Astrocyte of the hippocampus (primary cell): ENCODE measurements at places on chromosomes 4 and X.
A peak's percentile ranks its signal among the peaks of the same experiment; 100 is the strongest.

DNA sequence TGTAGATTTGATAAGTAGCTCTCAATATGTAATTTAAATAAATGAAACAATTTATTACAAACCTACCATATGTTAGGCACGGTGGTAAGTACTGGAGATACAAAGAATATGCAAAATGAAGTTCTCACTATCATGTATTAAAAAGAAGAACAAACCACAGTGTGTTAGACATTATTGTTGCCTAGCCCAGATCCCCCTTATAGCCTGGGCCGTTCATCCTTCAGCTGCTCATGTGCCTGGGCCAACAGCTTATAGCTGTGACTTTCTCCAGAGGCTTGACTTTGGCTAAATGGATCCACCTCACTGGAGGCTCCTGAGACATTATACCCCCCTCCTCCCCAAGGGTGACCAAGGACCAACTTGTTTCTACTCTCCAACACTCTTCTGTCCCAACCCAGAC is 29.8 kb upstream of the CCNG2 start:
- DNase-seq = no peak

- no peak for DNase-seq
Observed at GRCh38 chrX:73647632-73648322, 84.8 kb downstream of the CHIC1 start.

DNA sequence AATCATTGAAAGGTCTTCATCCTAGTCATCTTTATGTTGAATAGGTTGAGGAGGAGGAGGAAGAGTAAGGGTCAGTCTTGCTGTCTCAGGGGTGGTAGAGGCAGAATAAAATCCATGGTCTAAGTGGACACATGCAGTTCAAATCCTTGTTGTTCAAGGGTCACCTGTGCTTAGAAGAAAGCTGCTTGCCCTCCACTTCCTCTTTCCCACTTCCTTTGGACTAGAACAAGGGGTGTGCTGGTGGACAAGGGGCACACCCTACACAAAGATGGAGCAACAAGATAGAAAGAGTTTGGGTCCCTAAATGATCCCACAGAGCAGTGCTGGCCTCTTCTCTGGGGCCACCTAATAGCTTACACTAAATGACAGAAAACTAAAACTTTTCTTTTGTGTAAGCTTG is 47.9 kb downstream of the HSD17B13 start:
- DNase-seq = no peak

DNA sequence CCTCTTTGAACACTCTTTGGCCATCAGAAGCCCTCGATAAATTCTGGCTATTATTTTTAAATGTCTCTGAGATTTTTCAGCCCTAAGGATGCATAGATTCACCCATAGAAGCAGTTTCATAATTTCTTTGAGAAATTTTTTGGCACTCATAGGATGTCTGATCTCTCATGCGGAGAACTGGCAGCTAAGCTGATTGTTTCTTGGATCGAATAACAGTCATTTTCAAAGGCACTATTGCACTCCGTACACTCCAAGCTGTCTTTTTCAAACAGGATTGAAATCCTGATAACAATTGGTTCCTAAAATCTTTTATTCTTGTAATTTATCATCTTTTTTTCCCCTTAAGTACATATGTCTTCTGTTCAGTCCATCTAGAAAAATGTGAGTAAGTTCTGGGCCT is 411.9 kb downstream of the SPOCK3 start:
- no peak for DNase-seq

DNA sequence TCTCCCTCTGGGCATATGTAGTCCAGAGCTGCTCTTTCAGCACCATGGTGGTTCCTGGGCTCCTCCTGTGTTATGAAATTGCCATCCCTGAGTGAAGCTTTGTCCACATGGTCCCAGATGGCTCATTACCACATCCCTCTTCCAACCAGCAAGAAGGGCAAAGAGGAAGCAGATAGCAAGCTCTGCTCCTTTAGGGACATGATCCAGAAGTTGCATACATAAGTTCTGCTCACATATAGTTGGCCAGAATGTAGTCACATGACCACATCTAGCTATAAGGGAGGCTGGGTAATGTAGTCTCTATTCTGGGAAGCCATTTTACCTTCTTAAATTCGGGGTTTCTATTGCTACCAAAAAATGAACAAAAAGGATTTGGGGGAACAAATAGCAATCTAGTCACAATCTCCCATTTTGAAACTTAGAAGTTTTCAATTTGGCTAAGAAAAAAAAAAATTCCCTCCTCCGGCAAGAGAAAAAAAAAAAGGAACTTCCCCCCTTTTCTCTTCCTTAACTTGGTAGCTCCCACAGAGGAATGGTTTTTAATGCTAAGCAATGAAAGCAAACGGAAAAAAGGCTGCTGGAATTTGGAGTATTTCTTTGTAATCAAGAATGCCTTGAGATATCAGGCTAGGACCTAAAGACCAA is 88.2 kb upstream of the USP9X start:
- DNase-seq = peak; percentile 69

DNA sequence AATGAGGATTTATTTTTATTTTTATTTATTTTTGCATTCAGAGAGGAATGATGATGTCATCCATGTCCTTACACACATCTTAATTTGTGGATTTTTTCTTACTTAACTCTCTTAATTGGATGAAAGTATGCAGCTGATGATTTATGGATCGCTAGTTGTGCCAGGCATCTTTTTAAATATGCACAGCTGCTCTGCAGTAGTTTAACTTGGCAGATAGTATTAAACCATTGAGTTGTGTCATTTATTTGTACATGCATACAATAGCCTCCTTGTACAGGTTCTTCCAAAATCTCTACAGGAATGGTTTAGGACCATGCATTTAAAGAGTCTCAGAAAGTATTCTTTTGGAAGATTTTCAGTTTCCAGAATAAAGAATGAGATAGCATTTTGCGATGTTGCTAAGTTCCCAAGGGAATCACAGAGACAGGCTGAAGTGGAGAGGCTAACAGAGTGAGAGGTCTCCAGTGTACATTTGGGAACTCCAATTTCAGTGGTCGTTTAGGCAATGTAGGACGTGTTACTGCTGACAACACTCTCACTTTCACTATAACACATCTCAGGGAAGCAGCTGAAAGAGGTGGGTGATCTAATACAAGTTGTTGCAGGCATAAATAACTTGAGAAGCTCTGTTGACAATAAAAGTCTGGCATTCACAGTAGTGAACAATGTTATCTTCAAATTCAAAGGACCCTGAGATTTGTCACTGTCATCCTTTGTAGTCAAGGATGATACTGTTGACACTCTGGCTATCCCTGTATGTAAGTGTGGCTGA is 49.9 kb upstream of the SCRG1 start:
- peak; percentile 26 for DNase-seq

- no peak for DNase-seq
Observed at GRCh38 chr4:69781458-69782418, 21.3 kb upstream of the SULT1B1 start.

DNA sequence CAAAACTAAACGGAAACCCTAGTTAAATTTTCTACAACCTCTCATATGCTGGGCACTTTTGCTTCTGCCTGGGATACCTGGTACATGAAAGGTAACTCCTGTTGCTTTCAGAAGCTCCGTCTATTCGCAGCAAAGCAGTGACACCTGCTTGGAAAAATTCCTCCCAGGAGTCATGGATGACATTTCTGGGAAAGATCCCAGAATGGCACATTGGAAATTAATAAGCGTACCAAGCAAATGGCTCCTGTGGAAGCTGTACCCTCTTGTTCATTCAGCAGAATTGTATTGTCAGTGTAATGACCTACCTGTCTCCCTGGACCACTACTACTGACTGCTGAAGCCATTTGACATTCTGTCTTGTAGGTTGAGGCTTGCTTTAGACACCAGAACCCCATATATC is 349.7 kb upstream of the NOCT start:
- no peak for DNase-seq

GRCh38 chr4:108991551-108992328 is 228.9 kb upstream of the ETNPPL start:
- DNase-seq = peak; percentile 70

GRCh38 chr4:79155336-79155735 is 170.5 kb downstream of the NAA11 start:
- DNase-seq = no peak

GRCh38 chrX:152824841-152825374 is 5.6 kb downstream of the CETN2 start:
- no peak for DNase-seq

DNA sequence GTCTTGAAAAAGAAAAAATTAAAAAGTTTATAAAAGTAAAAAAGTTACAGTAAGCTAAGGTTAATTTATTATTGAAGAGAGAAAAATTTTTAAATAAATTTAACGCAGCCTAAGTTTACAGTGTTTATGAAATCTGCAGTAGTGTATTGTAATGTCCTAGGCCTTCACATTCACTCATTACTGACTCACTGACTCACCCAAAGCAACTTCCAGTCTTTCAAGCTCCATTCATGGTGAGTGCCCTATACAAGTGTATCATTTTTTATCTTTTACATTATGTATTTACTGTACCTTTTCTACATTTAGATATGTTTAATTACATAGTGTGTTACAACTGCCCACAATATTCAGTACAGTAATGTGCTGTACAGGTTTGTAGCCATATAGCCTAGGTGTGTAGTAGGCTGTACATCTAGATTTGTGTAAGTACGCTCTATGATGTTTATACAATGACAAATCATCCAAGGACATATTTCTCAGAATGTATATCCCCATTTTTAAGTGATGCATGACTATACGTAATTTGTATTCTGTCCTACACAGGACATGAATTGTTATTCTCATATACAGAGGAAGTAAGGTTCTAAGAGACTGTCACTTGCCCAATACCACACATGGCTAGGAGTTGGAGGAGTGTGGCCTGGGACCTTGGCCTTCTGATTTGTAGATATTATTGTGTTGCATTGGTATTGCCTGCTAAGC is 19.5 kb upstream of the PDCL2 start:
- DNase-seq = no peak
